Activated CD4-positive, alpha-beta memory T cell treated with anti-CD3 and anti-CD28 coated beads, Interleukin-2, amount 10 ng/mL, durations not matched to agents 7 days and 5 days (primary cell): ENCODE measurements at places on chromosomes 13 and 19.
A peak's percentile ranks its signal among the peaks of the same experiment; 100 is the strongest.

DNA sequence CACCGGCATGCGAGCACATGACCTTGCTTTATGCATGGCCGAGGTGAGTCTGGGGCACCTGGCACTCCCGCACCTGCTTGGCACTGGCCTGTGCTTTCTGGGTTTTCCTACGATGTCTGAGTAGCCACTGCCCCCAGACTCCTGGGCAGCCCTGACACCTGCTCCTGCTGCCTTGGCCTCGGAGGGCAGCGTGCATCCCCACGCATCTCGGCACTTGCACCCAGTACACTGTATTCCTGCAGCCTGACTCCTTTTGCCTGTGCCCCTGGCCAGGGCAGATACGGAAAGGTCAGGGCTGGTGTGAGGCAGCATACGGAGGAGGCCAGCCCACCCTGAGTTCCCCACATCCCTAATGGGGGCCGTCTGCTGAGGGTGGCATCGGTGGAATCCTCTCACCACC is 340.6 kb downstream of the TEX29 start:
- DNase-seq: no peak

DNA sequence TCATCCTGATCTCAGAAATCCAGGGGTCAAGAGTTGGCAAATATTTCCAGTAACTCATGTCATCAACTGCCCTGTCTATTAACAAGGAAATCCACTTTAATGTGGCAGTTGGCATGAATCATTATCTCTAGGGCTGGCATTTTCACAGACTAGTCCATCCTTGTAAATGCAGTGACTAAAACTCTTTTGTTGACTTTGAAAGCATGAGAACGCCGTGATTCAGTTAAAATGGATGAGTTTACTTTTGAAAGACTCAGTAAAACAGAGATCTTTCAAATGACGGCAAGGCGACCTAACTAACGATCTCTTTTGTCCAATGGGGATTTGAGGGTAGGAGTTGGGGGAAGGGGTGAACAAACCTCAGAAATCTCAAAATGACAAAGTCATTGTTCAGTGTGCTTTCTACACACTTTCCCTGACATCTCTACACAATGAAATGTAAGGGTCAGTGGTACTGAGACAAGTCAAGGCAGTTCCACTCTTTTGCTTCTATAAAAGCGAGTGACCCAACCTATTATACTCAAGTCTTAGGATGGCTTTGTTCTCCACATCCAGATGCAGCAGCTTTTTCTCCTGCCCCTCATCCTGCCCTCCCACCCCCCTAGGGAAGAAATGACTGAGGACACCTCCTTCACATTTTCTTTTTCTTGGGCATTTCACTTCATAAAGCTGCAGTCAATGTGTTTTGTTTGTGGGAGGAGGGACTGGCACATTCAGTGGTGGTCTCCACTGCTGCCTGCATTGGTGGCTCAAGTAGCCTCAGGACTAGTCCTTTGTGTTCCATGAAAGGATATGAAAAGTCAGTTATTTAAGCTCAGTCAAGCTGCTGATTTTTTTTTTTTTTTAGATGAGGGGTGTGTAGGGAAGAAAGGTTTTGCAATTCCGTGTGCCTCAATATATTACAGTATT is 200.5 kb downstream of the ABCC4 start:
- DNase-seq: no peak

GRCh38 chr13:84646957-84647356 is 764.7 kb upstream of the SLITRK1 start:
- no peak for DNase-seq

DNA sequence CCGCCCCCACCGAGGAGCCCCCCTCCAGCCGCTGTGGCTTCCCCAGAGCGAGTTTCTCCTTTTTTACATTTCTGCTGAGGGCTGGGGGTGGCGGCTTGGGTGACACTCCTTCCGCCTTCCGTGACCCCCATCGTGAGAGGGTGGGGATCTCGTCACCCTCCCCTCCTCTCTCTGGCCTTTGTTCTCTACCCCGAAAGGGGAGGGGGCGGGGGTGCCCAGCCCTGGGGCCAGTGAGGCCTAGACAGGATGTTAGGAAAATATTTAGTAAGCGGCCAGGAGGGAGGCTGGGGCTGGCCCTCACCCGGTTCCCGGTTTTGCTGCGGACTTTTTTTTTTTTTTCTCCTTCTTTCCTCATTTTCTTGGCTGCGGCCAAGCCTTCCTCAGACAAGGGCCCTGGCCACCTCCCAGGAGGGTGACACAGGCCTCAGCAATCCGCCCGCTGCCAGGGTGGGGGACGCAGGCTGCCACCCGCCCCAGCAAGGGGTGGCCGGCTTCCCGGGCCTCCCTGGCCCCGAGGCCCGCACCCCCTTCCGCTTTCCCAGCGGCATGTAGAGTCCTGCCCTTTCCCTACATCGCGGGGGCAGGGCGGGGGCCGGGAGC is 3.9 kb downstream of the MIDN start:
- DNase-seq: peak; percentile 70

GRCh38 chr13:98345107-98345935 is 168.3 kb upstream of the RNF113B start:
- DNase-seq: no peak

GRCh38 chr13:39282400-39282972 is 244.2 kb downstream of the NHLRC3 start:
- DNase-seq: no peak

DNA sequence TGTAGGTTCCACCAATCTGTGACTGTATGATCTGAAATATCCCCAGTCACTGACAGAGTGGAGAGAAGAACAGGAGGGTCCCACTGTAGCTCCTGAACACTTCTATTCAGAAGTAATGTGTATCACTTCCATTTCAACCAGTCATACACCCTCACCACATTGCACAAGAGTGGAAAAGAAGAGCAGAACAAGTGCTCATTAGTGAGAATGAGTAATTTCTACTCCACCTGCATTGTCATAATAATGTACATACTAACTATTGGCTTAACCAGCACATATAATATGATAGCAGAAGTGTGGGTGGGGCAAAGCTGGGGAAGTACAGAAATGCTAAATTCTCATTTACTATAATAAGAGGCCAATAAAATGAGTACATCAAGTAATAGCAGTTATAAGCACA is 342.7 kb downstream of the LMO7 start:
- no peak for DNase-seq

GRCh38 chr13:23372264-23372906 is 61.1 kb downstream of the SACS start:
- DNase-seq: no peak

- no peak for DNase-seq
Observed at GRCh38 chr13:107043021-107043956, 475.4 kb upstream of the ARGLU1 start.

DNA sequence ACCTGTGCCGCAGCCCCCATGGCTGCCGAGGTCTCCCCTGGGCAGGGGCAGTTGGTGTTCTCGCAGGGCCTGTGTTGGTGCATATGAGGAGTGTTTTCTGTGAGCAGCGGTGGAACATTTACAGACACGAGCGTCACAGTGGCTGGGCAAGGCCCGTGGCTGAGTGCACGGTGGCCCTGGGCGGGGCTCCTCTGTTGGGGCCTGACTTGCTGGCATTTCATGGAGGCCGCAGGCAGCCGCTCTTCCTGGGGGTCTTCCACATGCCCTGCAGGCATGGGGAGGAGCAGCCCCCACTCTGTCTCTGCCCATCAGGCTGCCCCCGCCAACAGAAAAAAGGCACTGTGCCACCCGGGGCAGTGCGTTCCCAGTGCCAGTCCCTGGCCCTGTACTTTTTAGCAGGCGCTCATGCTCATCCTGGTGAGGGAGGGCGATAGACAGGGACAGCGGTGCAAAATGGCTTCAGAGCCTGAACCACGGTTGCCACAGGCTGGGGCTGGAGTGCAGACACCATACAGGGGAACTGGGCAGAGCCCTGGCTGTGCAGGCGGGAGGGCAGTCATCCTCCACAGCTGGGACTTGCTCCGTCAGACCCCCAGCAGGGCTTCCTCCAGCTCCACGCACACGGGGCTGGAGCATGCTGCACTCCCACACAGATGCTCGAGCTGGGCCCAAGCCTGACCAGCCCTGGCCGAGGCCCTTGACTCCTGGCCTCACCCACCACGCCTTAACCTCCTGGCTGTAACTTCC is 23.5 kb downstream of the TFDP1 start:
- no peak for DNase-seq

- no peak for DNase-seq
Observed at GRCh38 chr19:11942843-11943108, 17.9 kb downstream of the ZNF700 start.

DNA sequence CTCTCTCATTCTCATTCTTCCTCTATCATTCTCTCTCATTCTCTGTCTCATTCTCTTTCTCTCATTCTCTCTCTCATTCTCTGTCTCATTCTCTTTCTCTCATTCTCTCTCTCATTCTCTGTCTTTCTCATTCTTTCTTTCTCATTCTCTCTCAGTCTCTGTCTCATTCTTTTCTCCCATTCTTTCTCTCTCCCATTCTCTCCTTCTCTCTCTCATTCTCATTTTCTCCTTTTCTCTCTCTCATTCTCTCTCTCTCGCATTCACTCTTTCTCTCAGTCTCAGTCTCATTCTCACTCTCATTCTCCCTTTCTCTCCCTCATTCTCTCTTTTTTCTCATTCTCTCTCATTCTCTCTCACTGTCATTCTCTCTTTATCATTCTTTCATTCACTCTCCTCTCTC is 152.0 kb upstream of the UQCRFS1 start:
- no peak for DNase-seq

DNA sequence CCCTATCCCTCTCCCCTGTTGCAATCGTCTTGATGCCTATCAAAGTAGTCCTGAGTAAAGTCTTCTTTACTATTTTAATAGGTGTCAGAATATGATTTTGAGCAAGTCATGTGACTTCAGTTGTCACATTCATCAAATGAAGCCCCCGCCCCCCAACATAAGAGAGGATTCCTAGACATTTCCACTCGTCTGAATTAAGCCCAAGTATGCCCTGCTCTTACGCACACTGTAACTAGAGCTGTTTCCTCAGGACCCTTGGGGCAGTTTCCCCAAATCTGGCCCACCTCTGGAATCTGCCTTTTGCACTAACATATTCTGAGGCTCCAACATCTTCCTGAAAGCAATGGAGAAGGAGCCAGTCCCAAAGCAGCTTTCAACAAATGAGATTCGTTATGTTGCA is 25.5 kb downstream of the SACS start:
- DNase-seq: no peak

GRCh38 chr19:1851654-1852580 is 3.6 kb upstream of the REXO1 start:
- no peak for DNase-seq

DNA sequence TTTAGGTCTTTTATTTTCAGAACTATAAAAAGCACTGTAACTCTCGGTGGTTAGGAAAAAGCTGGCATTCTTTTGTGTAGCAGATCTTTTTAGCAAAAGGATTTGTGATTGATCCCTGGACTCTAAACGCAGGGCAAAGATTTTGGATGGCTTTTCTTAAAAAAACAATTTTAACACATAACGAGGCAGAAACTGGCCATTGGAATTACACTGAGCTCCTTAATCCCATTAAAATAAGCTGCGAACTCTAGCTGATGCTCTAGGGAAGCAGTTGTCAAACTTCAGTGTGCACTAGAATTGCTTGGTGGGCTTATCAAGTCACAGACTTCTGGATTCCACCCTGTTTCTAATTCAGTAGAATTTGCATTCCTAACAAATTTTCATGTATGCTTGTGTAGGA is 33.8 kb upstream of the NDFIP2 start:
- DNase-seq: no peak

DNA sequence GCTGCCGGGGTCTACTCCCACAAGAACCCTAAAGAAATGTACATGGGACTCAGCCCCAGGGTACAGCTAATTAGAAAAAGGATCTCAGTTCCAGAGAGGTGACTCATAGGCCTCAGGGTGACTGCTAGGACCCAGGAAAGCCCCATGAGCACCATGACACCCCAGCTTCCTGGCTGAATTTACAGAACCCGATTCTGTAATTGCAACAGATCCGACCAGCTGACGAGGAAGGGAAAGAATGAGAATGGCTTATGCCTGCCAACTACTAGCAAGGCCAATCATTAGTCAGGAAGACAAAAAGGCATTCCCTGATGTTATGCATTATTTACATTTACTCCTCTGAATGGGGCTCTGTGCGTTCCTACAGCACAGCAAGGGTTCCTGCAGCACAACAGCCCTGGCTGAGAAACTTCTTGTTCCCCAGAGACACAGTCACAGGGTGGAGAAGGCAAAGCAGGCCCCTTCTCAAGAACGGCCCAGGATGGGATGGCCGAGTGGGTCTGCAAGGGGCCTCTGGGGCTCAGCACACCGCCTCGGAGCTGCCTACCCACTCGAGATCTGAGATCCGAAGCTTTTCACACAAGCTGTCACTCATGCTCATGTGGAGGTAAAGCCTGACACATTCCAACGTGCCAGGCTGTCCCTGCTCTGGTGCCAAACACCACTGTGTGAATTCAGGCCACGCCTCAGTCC is 27.2 kb downstream of the PBX4 start:
- peak; percentile 80 for DNase-seq

DNA sequence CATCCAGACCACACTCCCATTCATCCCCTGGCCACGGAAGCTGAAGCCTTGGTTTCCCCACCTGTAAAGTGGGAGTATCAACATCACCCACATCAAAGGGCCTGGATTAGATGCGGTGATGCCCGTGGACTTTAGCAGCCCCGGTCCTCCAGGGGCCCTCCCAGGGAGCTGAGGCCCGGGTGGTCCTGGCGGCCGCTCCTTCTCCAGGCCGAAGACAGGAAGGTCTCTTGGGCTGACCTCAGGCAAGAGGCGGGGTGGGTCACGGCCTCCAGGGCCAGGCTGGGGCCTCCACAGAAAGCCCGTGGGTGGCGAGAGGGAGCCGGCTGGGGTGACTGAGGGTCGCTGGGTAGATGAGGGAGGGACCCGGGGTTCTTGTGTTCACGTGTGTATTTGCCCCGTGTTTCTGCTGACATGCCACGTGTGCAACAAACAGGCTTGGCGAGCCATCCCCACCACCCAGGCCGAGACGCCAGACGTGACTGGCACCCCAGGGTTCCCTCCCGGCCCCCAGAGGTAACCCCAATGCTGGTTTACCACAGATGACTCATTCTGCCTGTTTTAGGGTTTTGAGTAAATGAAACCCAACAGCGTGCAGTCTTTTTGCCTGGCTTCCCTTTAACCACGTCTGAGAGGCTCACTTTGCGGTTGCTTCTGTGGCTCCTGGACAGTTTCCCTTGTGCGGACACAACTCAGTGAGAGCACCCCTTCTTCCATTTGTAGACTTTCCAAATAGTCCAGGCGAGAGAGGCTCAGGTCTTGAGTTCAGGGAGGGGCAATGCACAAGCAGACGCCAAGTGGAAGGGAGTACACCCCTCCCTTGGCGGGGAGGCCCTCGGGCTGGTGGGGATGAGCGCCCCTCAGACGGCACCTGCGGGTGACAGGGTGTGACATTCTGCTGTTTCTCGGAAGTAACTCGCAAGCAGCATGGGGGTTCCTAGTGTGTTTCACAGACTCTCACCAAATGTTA is 42.9 kb downstream of the C13orf46 start:
- peak; percentile 57 for DNase-seq
